ENCODE measurements at places on chromosomes 4 and X. TPM values are rescaled to one million over a fixed set of nuclear protein-coding genes. Genes with fewer than 3 reads are reported as not detected.
A peak's percentile ranks its signal among the peaks of the same experiment; 100 is the strongest.

SLITRK4 gene
- total RNA-seq, result not detected

SLIT2 gene
- not detected for total RNA-seq

DNA sequence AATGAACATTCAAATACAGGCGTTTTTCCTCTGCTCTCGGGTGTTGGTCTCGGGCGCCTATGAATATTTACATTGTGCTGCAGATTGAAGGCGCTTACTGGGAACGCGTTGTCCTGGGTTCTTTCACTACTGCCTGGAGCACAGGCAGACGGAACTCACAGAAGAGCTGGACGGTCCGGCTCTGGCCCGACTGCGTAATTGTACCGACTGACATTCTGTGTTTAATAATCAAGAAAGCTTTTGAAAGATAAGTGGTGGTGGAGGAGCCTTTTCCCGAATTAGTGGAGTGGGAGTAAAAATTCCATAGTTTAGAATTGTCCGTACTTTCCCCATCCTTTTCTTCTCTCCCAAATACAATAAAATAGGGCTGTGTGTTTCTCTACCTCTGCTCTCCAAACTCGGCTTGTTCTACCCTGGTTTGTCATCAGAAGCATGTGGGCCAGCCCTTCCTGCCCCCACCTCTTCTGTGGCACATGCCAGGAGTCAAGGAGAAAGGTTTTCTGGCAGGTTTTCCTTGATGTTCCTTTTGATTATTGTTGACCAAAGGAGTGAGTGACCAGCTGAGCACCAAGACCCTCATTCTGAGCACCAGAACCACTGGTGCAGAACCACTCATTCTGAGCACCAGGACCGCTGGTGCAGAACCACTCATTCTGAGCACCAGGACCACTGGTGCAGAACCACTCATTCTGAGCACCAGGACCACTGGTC is 2.3 kb downstream of the FHDC1 start:
- peaks cover 52% of the 10 kb centered on the region for H3K27me3 ChIP-seq
- peak overlapping the region; percentile 59 for H3K4me3 ChIP-seq
- peaks cover 15% of the 10 kb centered on the region for H3K4me1 ChIP-seq
- DNase-seq, result no peak
- no peak overlapping the region for H3K27ac ChIP-seq
- no peaks in the 10 kb centered on the region for H3K36me3 ChIP-seq

- peaks cover 22% of the 10 kb centered on the region for H3K4me1 ChIP-seq
- H3K4me3 ChIP-seq, result peak within 1 kb of the TSS; percentile 74
- peaks cover 15% of the 10 kb centered on the region for H3K27me3 ChIP-seq
- no peak within 1 kb of the TSS for H3K27ac ChIP-seq
Measured at GRCh38 chrX:150362599-150363481, at the start of gene MAMLD1. MAMLD1 (plus strand) TSS chrX:150363317; CDS start chrX:150445517, 82,200 bp downstream.

Data from activated CD4-positive, alpha-beta T cell treated with anti-CD3 and anti-CD28 coated beads for 36 hours (primary cell).